LNCaP clone FGC (cell line): ENCODE measurements at places on chromosomes 2 and 18.

DNA sequence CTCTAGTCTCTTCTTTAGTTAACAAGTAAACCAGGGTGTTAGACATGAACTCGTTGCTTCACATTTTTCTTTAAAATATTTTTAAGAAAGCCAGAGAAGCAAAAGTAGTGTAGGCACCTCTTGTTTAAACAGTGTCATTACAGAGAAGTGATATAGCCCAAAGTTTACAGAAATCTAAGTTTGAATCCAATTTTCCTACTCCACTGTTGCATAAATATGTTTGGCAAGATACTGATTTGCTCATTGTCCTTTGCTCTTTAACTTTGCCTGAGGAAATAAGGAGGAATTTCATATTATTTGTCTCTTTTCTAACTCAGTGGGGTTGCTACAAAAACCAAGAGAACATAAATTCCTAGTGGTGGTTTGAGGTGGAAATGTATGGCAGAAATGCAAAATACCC is 81.1 kb downstream of the PAX3 start:
- DNase-seq: no peak

- no peak for DNase-seq
Observed at GRCh38 chr18:48295586-48296311, 113.4 kb downstream of the ZBTB7C start.

DNA sequence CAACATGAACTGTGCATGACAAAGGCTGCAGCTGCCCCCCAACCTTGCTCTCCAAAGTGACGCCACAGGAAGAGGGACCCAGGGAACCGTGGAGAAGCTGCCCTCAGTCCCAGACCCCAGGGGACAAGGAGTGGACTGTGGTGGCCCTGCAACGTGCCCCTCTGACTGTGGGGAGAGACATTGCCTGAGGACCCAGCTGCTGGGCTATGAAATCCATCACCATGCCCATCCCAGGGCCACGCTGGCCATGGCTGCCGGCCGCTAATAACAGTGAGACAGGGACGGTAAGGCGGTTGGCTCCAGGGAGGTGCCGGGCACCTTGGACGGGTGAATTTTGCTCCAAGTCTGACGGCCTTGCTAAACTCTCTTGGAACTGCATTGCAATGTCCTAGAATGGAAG is 211.3 kb upstream of the HDAC4 start:
- DNase-seq: no peak

GRCh38 chr2:100983684-100984310 is 18.3 kb upstream of the RPL31 start:
- DNase-seq: no peak

DNA sequence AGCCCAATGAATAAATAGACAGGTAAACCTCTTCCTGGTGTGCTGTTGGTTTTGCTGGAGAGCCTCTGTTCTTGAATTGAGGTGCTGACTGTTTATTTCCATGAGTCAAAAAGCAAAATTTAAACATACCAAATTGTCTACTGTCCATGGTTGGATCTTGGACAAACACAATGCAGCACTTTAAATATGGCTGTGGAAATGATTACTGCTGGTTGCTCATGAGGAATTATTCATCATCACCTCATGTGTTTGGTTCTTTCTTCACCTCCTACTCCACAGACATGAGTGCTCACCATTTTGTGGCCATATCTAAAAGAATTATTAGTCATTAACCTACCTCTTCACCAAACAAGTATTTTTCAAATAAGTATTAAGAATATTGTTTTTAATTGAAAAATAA is 85.3 kb upstream of the GALNT5 start:
- DNase-seq: no peak

- DNase-seq: no peak
Observed at GRCh38 chr2:167860082-167860481, 387.3 kb downstream of the STK39 start.

DNA sequence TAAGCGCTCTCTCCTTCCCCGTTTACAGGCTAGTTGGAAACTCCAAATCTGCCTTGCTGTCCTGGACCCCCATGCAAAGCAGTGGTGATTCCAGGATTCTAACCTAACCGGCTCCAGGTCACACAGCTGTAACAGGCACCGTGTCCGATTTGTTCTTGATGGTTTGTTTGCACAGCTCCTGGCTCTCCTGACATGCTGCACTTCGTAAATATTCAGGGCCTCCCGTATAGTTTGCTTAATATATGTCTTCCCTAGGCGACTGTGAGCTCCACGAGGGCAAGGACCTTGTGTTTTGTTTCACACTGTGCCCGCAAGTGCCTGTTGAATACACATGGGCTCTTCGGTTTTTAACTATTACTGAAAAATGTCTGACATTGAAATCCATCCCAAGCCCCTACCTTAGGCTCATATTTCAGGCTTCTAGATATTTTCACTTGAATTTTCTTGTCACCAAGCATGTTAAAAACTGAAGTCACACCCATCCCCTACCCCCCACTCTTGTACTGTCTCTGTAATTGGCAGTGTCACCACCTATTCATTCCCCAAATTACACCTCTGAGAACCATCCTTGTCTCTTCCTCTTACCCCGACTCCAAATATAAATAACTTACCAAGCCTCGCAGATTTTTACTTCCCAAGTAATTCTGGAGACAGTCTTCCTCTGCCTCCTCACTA is 1.0 kb upstream of the PUM2 start:
- peak; percentile 87 for DNase-seq

DNA sequence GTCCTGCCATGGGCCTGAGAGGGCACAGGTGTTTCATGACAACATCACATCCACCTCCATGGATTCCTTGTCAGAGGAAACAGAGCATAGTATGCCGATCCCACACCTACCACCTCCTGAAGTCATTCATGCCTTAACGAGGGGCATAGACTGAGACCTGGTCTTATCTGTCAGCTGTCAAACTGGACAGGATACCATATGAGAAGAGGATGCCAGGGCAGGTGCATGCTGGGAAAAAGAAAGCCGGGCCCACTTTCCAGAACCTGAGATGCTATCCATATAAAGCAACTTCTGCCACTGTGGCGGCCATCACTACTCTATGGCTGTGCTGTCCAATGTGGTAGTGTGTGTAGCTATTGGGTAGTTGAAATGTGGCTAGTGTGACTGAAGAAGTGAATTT is 116.0 kb upstream of the SIX2 start:
- no peak for DNase-seq

GRCh38 chr2:69022548-69022947 is 9.6 kb downstream of the ANTXR1 start:
- DNase-seq: no peak

- no peak for DNase-seq
Observed at GRCh38 chr2:69668598-69668997, 25.1 kb upstream of the AAK1 start.

GRCh38 chr2:133755480-133756300 is 187.4 kb upstream of the NCKAP5 start:
- no peak for DNase-seq

DNA sequence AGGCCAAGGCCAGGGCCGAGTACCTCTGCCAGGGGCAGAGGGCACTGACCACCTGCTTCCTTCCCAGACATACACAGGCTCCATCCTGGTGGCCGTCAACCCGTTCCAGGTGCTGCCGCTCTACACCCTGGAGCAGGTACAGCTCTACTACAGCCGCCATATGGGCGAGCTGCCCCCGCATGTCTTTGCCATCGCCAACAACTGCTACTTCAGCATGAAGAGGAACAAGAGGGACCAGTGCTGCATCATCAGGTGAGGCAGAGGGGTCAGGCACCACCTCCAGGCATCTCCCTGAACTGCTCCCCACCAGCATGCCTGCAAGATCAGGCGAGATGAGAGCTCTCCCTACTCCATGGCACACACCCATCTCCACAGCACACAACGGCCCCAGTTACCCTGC is 31.1 kb downstream of the MYO7B start:
- DNase-seq: no peak

DNA sequence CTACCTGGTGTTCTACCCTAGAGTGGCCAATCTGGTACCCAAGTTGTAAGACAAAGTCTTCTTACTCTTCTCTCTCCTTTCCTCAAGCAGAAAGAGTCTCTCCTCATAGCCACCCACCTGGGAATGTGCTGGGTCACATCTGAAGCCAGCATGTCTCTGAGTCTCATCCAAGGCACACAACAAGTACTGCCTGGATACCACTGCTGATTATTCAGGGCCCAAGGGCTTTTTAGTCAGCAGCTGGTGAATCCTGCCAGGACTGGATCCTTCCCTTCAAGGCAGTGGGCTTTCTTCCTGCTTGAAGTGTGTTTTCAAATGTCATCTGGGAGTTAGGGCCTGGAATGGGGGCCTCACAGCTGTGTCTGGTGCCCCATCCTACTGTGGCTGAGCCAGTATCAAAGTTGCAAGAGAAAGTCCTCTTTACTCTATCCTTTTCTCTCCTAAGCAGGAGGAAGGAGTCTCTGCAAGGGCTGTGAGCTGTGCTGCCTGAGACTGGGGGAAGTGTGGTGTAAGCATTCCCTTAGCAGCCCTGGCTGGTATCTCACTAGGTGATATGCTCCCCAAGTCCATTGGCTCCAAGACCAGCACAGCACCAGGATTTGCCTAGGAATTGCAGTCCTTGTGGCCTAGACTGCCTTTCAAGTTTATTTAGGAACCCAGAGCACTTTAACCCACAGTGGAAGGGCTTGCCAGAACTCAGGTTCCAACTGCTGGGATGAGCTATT is 27.2 kb downstream of the OXER1 start:
- no peak for DNase-seq

DNA sequence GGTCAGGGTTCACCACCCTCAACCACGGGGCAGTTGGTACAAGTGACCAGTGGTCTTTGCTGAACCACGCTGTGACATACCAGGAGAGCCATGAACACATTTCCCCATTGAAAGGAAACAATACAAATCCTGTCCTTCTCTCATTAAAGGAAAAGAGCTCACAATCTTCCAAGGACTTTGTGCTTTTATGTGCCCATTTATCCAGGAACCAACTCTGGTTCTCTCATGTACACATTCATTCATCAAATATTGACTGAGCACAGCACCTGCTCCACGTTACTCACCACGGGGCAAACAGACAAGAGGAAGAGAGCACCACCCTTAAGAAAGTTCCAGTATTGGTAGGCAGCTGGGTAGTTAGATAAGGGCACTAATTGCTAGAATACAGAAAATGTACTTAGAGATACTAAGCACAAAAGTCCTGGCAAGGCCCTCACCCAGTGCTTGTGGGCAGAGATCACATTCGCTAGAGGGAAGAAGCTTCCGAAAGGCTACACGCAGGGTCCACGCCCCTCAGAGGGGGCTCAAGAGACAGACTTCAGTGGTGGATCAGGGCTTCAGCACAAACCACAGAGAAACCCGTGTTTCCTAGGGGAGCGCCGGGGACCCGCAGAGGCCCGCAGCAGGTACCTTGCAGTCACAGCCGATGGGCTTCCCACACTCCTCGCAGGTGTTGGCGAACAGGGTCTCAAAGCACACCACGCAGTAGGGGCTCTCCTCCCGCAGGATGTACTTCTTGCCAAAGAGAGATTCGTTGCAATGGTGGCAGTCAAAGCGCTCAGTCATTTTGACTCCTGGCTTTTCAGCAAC is 12.9 kb downstream of the FHL2 start:
- peak; percentile 58 for DNase-seq

DNA sequence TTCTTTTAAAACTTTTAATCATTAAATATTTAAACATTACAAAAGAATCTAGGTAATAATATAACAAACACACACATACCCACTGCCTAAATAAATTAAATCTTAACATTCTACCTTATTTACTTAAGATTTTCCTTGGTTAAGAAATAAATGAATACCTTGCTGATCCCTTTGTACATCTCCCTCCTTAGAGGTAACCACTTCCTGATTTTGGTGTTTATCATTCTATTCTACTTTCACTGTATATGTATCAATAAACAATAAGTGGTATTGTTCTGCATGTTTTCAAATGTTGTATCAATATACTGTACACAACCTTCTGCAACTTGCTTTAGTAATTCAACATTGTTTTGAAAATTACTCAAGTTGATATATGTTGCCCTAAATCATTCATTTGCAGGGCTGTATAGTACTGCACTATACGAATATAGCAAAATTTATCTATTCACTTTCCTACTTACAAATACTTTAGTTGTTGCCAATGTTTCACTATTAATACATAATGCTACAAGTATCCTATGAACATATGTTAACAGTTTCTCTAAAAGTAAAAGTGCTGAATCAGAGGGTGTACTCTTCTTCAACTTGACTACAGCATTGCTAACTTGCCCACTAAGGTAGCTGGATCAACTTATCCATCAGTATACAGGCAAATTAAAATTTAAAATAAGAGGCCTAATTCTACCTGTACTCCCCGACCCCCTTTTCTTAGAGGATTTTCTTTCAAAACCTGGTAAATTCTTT is 65.8 kb downstream of the MEMO1 start:
- DNase-seq: no peak

DNA sequence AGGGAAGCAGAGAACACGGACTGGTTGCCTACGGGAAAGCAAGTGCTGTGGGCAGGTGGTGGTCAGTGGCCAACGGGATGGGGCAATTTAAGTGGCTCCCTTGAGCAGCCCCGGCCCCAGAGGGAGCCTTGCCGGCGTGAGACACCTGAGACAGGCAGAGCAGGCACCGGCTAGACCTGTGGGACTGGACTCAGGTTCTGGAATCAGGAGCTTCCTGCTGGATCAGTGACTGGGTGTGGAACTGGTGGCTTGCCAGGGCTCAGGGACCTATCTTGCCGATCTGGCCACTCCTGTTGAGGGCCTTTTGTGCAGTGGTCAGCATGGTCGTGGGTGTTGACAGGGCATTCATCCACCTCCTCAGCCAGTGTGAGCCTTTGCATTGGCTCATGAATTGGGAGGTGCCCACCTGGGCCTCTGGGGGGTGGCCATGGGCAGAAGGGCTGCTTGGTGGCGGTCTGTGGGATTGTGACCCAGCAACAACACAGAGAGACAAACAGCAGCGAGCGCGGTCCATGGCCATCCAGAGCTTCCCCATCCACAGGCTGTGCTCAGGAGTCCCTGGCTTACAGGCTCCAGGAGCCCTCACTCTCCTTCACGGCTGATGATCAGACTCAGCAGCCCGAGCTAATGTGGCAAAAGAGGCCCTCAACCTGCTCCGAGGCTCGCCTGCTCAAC is 85.4 kb upstream of the ZNF516 start:
- peak; percentile 58 for DNase-seq

DNA sequence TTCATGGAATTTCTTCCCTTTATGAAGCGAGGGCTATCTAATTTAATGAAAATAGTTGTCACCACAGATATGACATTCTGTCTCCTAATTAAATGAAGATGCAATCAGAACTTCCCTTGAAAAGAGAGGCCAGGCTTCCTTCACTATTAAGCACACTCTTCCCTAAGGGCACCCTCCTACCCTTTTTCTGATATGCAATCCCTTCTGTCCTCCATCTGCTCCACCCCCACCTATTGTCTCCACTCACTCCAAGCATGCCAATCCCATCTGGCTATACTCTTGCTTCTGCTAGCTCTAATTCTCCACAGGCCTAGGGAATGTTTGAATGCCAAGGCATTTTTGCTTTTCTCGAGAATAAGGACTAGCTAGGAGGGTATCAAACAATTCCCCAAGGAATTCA is 818.4 kb upstream of the FSHR start:
- no peak for DNase-seq

DNA sequence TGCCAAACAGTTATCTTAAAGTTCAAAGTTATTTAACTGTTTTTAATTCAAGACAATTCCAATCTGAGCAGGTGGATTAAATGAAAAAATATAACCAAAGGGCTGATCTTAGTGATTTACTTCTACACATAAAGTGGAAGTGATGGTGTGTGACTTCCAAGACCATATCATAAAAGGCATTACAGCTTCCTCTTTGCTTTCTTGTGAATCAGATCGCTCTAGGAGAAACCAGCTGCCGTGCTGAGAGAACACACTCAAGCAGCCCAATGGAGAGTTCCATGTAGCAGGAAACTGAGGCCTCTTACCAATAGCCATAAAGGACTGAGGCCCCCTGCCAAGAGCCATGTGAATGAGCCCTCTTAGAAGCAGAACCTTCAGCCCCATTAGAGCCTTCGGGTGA is 197.4 kb downstream of the NBAS start:
- no peak for DNase-seq

- DNase-seq: no peak
Observed at GRCh38 chr2:33287507-33288005, 188.9 kb upstream of the RASGRP3 start.
